Activated CD4-positive, alpha-beta T cell treated with anti-CD3 and anti-CD28 coated beads, Interleukin-10, Interleukin-2, amounts not matched to agents 100 ng/mL and 50 ng/mL, durations not matched to agents 16 hours and 8 hours (primary cell): ENCODE measurements at places on chromosomes 7 and 10.

DNA sequence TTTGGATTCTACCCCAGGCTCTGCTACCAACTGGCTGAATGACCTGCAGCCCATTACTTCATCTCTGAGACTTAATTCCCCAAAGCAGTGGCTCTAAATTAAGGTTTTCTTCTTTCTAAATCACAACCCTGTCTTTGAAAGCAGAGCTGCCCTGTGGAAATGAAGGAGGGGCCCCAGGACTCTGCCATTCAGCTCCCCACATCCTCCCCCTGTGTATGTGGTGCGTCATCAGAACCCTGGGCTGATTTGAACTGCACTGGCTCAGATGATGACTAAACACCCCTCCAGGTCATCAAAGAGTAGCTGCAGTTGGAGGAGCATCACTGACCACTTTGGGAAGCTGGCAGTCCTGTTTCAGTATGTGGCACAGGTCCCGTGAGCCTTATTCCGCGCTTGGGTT lies 46.6 kb downstream of the BPGM start:
- peak; percentile 23 for DNase-seq

DNA sequence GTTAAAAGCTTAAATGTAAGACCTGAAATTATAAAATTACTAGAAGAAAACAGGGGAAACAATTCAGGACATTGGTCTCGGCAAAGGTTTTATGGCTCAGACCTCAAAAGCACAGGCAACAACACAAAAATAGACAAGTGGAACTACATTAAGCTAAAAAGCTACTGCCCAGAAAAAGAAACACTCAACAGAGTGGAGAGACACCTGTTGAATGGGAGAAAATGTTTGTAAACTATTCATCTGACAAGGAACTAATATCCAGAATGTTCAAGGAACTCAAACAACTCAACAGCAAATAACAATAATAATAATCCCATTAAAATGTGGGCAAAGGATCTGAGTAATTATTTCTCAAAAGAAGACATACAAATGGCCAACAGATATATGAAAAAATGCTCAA lies 170.4 kb downstream of the FRMD4A start:
- DNase-seq = no peak

DNA sequence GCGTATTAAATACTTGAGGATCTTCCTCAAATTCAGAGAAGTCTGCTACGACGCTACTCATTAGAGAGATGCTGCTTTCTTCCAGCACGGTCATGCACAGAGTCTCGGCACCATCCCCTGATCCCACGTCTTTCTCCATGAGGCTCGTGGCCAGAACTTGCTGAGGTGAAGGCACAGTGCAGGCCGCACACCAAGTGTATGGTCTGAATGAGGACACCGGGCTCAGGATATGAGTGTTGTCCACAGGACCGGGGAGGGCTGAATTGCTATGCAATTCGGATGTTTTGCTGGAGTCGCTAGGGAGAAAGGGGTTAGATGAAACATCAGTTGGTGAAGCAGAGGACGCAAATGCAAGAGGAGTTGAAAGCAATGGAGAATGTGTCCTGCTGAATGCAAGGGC lies 63.0 kb downstream of the KIAA1549 start:
- no peak for DNase-seq

GRCh38 chr7:15424468-15424867 lies 137.3 kb downstream of the AGMO start:
- no peak for DNase-seq

- no peak for DNase-seq
Observed at GRCh38 chr10:86671419-86671818, 3.1 kb downstream of the LDB3 start.

DNA sequence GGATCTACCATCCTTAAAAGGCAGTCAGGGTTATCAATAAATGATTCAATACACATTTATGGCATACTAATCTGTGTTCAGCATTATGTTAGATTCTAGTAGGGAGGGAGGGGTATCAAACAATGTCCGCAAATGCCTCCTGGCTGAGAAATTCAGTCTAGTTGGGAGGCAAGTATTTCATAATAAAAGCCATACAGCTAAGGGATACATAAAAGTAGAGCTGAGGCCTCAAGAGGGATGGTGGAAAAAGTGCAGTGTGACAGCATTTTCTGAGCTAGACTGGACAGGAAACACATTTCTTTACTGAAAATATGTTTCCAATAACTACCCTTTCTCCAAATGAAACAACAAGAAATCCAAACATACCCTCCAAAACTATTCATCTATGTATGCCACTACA lies 152.8 kb upstream of the LRRN3 start:
- DNase-seq = no peak

DNA sequence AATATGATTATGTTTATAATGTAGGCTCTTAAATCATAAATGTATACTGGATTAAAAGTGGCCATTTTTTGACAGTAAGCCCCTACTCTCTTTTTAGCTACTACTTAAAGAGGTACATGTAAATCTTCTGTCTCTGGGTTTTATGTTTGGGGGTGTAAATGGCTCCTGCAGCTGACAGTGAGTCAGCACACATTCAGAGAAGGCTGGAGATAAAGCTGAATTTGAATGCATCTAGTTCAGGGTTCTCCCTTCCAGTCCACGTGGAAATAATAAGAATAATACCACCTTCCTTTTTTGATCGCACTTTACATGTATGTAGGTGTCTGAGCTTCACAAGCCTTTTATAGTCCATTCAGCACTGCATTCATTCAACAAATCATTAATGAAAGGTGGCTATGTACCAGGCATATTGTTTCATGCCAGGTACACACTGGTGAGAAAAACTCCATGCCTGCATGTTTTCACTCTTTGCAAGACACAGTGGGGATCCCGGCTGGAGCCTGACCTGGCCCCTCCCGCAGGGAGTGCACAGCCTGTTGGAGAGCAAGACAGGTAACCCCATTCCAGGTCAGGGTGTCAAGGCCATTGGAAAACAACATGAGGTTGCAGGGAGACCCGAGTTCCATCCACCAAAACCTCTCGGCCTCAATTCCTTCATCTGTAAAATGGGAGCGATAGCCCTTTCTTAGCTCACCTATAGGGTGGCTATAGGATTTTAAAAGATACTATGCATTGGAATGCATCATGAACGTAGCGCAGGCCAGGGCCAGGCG lies 107.5 kb upstream of the ANLN start:
- no peak for DNase-seq

DNA sequence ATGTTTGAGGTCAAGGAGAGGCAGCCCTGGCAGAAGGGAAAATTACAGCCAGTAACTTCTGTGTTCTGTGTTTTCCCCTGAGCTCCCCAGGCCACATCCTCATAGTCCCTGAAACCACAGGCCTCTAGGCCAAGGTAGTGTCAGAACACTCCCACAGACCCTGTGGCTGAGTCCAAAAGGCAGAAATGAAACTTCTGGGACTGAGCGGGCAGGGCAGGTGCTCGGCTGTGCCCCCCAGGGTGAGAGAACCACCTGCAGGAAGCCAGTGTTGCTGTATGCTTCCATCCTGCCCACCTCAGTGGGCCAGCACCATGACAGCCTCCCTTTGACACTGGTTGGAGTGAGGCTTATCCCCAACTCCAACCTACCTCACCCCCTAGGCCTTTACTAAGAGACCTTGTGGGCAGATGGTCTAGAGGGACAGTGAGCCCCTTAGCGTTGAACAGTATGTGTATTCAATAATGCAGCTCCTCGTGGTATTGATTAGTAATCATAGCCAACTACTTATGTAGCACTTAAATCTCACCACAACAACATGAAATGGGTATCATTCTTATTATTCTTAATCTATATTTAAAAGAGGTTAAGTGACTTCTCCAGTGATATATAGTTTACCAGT lies 30.3 kb downstream of the PIK3CG start:
- peak; percentile 27 for DNase-seq

DNA sequence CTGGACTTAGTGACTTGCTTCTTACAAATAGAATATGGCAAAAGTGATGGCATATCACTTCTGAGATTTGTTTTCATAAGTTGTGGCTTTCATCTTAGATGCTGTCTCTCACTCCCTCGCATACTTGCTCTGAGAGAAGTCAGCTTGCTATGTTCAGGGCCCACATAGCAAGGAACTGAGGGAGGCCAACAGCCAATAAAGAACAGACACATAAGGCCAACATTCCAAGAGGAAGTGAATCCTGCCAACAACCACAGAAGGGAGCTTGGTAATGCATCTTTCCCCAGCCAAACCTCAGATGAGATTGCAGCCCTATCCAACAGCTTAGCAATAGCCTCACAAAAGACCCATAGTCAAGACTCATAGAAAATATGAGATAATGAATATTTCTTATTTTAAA lies 39.2 kb upstream of the DMTF1 start:
- no peak for DNase-seq

- DNase-seq = peak; percentile 74
Observed at GRCh38 chr7:832167-832967, at the start of gene SUN1. TSS of gene SUN1 (plus strand) at chr7:832476. CDS start at chr7:832525, 49 bp downstream.
